ENCODE measurements at places on chromosomes 2 and 18.
A peak's percentile ranks its signal among the peaks of the same experiment; 100 is the strongest.

GRCh38 chr2:102264952-102265351 is 46.4 kb upstream of the IL1RL1 start:
- no peaks in the 10 kb centered on the region for H3K36me3 ChIP-seq
- no peaks in the 10 kb centered on the region for H3K4me1 ChIP-seq
- H3K4me3 ChIP-seq: no peak overlapping the region
- no peak overlapping the region for H3K27ac ChIP-seq
- no peak for DNase-seq

- H3K4me3 ChIP-seq: peak overlapping the region; percentile 45
- peaks cover 2% of the 10 kb centered on the region for H3K4me1 ChIP-seq
- peak; percentile 67 for DNase-seq
- H3K27ac ChIP-seq: peak overlapping the region; percentile 79
Observed at GRCh38 chr2:188975497-188976102, 1.4 kb downstream of the COL3A1 start.

DNA sequence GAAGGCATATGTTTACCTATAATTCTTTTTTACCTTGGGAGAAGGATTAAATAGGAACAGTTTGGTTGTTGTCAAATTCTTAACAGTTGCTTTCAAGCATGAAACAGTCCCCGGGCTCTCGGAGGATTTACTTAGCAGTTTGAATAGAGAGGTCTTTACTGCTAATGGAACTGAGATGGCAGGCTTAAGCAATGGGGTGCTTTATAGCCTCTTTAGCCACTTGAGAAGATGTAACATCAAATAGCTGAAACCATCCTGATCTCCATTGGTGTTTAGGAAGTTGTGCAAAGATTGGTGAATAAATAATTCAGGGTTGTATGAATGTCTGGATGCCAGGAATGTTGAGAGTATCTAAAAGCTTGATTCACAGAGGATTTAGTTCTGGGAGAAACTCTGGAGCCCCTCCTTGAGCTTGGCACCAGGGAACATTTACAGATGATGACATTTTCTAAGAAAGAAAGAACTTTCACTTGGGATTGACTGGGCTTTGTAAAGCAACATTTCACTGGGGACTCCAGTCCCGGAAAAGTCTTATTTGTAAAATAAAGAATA is 51.9 kb downstream of the PTPRM start:
- no peaks in the 10 kb centered on the region for H3K27me3 ChIP-seq
- H3K4me1 ChIP-seq: peaks cover 1% of the 10 kb centered on the region
- H3K36me3 ChIP-seq: no peaks in the 10 kb centered on the region
- no peak overlapping the region for H3K27ac ChIP-seq

DNA sequence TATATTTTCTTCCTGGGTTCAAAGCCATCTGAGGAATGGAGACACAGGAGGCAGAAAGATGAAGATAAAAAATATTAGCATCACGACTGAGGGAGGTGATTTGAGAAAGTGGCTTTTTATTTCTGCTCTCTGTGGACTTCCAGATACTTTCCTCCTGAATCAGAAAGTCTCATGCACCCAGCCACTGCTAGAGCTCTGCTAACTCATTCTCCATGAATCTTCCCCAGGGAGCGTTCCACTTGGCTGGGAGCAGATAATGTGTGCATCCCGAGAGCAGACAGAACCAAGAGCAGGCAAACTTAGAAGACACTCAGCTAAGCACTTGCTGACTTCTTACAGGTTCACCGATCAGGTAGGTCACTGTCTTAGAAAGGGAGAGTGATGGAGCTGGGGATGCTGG is 264.1 kb upstream of the THUMPD2 start:
- no peaks in the 10 kb centered on the region for H3K36me3 ChIP-seq
- H3K27me3 ChIP-seq: no peaks in the 10 kb centered on the region
- no peak overlapping the region for H3K4me3 ChIP-seq
- no peaks in the 10 kb centered on the region for H3K4me1 ChIP-seq

- no peak overlapping the region for H3K4me3 ChIP-seq
- H3K27ac ChIP-seq: peak overlapping the region; percentile 26
- no peaks in the 10 kb centered on the region for H3K27me3 ChIP-seq
- DNase-seq: peak; percentile 25
- peaks cover 12% of the 10 kb centered on the region for H3K4me1 ChIP-seq
Observed at GRCh38 chr2:55862673-55863390, 60.8 kb downstream of the EFEMP1 start.

- no peak overlapping the region for H3K27ac ChIP-seq
- H3K4me1 ChIP-seq: no peaks in the 10 kb centered on the region
- no peak for DNase-seq
- no peaks in the 10 kb centered on the region for H3K36me3 ChIP-seq
Observed at GRCh38 chr18:26008096-26008495, 82.3 kb downstream of the SS18 start.

GRCh38 chr2:601387-601698 is 75.9 kb downstream of the TMEM18 start:
- H3K27me3 ChIP-seq: no peaks in the 10 kb centered on the region
- H3K4me1 ChIP-seq: no peaks in the 10 kb centered on the region

GRCh38 chr18:2222270-2223185 is 348.8 kb downstream of the METTL4 start:
- no peak for DNase-seq
- no peak overlapping the region for H3K4me3 ChIP-seq
- no peaks in the 10 kb centered on the region for H3K4me1 ChIP-seq
- no peak overlapping the region for H3K27ac ChIP-seq
- no peaks in the 10 kb centered on the region for H3K27me3 ChIP-seq
